ENCODE measurements at places on chromosomes 6 and 20.

DNA sequence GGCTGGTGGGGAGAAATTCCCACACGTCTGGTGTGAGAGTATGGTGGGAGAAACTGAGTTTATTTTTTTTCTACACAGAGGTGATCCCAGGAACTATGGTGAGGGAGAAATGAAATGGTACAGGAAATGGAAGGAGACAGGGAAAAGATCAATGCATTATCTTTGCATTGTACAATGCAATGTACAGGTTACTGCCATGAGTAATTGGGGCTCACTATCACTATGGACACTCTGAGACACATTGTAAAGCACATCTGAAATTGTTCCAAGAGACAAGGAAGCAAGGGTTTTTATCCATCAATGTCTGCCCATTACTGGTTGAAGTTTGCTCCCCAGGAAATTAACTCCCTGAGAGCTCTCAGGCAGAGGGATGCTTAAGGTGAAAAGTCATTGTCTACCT, 21.7 kb upstream of the FAM184A start:
- DNase-seq: no peak

- DNase-seq: no peak
These were observed 44.1 kb downstream of the VAPB start for GRCh38 chr20:58433029-58433647.

DNA sequence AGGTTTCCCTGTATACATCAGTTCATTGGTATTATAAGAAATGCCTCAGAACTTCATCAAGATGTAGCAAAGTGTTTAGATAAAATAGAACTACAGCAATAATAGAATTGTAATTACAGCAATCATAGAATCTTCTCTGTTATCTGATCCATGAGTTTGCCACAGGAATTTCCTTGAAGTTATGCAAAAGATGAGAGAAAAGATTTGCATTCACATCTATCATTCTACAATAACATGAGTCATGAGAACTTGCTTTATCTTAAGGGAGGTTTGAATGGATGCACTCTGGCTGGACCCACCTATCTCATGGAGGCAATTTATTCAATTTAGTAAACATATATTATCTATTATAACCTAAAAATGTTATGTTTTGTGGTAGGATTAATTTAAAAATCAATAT, 329.8 kb upstream of the EPHA7 start:
- no peak for DNase-seq

- DNase-seq: peak; percentile 16
These were observed 26.0 kb upstream of the CCND3 start for GRCh38 chr6:41967312-41968287.

DNA sequence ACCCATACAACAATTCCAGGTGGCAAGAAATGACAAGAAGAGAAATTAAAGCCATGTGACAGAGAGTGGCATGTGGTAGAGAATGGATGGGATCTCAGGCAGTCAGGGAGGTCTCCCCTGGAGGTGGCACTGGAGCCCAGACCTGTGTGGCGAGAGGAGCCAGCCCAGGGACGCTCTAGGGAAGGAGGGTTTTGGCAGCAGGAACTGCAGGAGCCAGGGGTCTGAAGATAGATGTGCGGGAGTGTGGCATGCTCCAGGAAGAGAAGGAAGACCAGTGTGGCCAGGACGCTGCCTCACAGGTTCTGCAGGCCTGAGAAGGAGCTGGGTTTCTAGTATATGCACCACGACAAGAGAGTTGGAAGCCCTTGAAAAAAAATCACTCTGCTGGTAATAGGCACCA, 45.1 kb downstream of the SPATA2 start:
- DNase-seq: no peak

Data from stimulated activated naive CD8-positive, alpha-beta T cell treated with anti-CD3 and anti-CD28 coated beads, Interleukin-15, Interleukin-2, amounts not matched to agents 100 U/mL and 50 U/mL, for 24 hours (primary cell).